ENCODE measurements at places on chromosomes 11 and 22. TPM values are rescaled to one million over a fixed set of nuclear protein-coding genes. Genes with fewer than 3 reads are reported as not detected.

AMPD3 gene
- total RNA-seq: 13.0 TPM

TLCD5 gene
- total RNA-seq: 14.9 TPM

OR56A5 gene
- not detected for total RNA-seq

DNA sequence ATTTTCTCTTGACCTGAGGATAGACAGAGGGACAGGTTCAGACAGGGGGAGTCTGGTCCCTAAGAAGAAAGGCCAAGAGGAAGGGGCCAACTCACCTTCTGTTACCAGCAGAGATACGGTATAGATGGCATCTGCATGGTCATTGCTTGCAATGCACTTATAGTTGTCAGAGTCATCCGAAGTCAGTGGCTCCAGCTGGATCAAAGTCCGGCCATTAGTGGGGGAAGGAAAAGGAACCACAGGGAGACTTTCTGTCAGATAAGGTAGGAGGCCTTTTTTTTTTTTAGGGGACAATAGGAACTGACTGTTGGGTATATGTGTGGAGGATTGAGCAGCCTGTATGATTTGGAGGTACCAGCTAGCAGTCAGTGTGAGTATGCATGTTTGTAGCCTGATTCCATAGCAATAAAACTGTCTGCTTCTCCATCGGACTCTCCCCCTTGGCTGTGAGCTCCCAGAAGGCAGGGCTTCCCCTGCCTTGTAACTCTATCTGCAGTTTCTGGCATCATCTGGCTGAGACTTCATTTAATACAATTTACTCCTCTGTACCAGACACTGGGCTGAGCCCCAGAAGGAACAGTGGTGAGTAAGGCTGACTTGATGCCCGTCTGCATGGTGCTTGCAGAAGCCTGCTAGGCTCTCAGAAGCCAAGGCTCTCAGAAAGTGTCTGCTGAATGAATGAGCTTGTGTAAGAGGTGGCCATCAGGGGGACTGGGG lies 5.7 kb downstream of the IGSF22 start:
- peak; percentile 13 for DNase-seq

OOSP1 gene
- not detected for total RNA-seq

RANGAP1 gene
- 125 TPM for total RNA-seq
